ENCODE measurements at places on chromosomes 1 and 21.

- DNase-seq, result peak; percentile 27
Measured at GRCh38 chr1:220487297-220487820, 40.6 kb upstream of the MARK1 start.

DNA sequence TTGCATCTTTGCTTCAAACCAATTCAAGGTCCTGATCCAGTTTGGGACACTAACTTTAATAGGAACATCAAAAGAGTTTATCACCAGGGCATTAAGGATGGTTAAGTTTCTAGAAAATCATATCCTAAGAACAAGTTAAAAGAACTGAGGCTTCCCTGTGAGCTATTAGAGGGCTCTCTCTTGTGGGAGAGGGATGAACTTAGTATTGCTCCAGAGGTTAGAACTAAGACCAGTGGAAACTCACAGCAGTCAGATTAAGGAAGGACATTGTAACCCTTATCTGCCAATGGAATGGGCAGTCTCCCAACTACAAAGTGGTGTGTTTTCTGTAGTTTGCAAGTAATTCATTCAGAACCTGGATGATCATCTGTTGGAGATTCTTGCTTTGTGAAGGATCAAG lies 36.8 kb downstream of the UBE2U start:
- DNase-seq, result no peak

DNA sequence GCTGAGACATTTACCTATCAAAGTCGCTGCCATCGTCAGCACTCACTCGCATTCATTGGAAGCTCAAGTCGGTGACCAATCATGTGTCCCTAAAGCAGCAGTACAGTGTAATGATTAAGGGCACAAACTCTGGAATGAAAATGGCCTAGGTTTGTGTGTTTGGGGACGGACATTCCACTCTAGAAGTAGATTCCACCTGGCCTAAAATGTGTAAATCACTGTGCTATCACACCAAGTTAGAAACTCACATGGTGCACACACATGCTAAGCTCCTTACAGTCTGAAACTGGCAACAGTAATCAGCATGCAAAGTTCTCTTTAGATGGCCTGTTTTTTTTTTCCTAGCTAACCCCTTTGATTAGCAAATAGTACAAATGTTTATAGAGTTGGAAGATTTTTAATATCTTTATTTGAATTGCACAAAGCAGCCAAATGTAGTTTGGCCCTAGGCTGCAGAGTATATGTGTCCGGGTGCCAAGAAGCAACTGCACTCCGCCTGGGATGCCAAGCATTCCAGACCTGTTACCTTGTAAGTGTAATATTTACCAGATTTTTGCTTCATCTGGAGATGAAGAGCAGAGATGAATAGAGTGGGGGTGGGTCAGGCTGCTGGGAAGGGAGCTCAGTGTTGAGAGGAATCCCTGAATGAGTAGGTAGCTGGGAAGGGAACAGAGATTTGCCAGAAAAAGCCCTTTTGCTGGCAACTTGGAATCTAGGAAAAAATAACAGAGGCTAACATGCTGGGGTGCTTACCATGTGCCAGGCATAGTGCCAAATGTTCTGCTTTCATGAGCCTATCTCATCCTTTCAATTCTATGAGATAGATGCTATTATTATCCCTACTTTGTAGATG lies 35.2 kb downstream of the TGFB2 start:
- DNase-seq, result no peak

GRCh38 chr21:42338729-42339715 lies 11.8 kb downstream of the TFF2 start:
- DNase-seq, result peak; percentile 74

DNA sequence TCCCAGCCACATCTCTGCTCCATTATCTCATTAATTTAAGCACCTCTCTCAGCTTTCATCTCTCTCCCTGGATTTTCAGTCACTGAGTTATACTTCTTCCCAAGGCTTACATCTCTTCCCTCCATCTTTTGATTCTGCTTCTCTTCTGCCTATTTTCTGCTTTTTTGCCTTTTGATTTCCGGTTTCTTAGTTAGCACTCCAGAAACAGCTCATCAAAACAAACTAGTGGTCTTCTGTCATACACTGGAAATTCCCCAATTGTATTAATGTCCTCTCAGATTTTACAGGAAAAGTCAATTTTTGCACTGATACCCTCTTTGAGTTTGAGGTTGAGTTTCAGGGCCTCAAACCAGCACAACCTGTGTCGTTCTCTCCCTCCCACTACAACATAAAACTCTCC lies 1.5 kb downstream of the LCE3E start:
- DNase-seq, result peak; percentile 29

DNA sequence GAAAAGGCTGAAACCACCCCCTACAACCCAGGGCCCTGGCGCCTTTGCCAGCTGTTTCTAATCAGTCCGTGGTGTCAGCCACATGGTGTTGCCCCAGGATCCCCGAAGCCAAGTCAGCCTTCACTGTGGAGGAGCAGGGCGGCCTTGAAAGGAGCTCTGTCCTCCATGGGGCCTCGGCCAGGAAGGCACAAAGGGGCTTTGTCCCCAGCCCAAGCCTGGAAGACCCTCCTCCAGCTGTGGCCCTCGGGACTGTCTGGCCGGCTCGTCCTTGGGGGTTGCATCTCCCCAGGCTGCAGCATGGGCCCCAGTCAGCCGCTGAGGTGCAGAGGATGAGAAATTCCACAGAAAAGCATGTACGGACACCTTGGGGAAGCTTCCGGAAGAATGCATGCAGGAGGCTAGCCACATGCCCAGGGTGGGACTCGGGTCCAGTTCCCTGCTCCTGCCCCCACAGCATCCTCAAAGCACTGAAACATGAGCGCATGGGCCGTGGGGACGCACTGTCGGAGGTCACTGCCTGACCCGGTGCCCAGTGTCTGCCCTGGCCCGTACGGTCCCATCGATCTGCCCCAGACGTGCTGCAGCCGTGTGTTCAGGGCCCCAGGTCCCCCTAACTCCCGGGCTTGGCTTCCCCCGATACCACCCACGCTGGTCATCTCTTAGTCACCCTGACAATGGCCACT lies 38.6 kb upstream of the POFUT2 start:
- no peak for DNase-seq

DNA sequence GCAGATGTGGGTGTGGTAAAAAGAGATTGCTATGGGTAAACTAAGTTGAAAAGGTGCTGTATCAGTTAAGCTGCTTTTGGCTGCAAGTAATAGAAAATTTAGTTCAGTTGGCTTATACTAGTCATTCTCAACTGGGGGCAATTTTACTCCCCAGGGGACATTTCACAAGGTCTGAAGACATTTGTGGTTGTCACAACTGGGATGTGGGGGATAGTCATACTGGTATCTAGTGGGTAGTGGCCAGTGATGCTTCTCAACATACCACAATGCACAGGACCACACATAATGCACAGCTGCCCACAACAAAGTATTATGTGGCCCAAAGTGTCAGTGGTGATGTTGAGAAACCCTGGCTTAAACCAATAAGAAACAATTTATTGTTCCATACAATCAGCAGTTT lies 31.4 kb downstream of the SERTAD4 start:
- DNase-seq, result no peak

DNA sequence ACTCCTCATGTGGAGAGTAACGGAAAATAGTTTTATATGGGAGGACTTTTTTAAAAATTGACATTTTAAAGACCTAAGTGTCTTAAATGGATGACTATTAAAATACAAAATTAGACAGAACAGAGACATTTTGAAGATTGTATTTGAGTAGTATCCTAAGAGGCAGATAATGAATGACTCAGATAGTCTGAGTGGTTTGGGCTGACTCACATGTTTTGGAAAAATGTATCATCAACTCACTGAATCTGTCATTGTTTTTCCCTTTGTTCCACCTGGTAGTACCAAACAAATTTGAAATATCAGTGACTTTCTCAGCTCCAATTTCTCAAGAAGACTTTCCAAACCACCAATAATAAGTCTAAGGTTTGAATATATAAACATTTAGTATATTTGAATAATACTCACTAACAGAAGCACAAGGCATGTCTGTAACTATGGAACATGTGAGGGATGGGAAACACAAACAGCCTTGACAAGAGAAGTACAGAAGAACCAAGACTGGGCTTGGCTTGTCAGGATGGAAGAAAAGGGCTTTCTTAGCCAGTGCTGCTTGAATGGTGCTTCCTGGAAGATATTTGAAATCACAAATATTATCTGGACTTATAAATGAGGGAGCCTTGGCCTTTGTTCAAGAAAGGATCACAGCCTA lies 90.6 kb downstream of the SGIP1 start:
- DNase-seq, result peak; percentile 45

GRCh38 chr1:61708953-61709907 lies 15.7 kb downstream of the TM2D1 start:
- no peak for DNase-seq

DNA sequence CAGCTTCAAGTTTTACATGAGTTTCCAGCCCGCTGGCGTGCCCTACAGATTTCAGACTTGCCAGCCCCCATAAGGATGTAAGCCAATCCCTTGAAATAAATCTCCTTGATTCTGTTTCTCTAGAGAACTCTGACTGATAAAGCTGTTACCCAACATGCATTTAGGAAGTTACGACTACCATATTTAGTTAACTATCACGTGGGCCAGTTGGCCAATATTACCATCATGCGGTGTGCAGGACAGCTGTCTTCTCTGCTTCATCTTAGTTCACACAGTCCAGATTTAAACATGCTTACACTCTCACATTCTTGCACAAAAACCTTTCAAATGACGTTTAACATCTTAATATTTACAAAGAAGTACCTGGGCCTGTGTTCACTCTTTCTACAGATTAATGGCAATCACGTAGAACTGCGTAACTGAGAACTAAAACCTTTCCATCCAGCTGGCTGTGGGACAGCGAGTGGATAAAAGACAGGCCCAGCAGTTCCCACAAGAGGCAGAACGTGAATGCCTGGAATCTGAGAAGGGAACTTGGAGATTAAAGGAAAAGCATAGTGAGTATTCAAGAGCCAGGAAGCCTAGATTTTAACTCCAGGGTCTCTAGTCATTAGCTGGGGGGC lies 20.8 kb downstream of the FAM177B start:
- no peak for DNase-seq

- DNase-seq, result peak; percentile 8
Measured at GRCh38 chr1:219927956-219928790, at the start of gene SLC30A10. Gene SLC30A10 (minus strand): TSS chr1:219928557. CDS start chr1:219928440, 117 bp downstream.

GRCh38 chr1:87224201-87224600 lies 104.5 kb upstream of the LMO4 start:
- peak; percentile 54 for DNase-seq

DNA sequence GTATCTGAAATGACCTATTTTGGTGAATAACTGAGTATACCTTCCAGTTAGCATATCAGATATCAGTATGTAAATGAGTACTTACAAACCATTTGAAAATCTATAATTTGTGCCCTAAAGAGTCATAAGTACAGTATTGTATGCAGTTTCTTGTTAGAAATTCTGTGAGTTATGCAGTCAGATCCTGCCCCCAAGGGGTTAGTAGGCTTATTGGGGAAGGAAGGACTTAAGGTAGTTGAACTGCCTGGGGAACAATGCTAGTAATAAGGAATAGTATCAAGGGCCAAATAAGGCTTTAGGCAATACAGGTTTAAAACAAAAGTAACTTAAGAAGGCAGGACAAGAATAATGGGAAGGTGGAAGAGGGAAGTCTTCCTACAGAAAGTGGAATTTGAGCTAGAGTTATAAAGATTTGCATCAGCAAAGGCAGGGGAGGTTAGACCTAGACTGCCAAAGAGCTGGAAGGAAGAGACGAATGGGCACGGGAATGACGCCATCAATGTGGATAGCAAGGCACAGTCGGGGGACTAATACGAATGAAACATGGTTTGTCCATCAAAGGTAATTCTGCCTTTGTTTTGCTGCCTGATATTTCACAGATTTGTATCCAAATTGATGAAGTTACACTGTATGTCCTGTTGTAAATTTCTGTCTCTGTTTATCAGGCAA lies 182.9 kb upstream of the DPYD start:
- DNase-seq, result no peak

GRCh38 chr1:174352883-174353608 lies 94.7 kb upstream of the GPR52 start:
- DNase-seq, result no peak

GRCh38 chr1:12031039-12031980 lies 12.0 kb downstream of the MIIP start:
- peak; percentile 67 for DNase-seq

DNA sequence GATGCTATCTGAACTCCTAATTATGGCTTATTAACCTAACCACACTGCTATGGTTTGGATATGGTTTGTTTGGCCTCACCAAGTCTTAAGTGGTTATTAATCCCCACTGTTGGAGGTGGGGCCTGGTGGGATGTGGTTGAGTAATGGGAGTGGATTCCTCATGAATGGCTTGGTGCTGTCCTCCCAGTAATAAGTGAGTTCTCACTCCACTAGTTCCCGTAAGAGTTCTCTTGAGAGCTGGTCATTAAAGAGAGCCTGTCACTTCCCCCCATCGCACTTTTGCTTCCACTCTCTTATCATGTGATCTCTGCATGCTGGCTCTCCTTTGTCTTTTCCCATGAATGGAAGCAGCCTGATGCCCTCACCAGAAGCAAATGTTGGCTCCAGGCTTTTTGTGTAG lies 328.8 kb downstream of the PLA2G4A start:
- DNase-seq, result no peak

DNA sequence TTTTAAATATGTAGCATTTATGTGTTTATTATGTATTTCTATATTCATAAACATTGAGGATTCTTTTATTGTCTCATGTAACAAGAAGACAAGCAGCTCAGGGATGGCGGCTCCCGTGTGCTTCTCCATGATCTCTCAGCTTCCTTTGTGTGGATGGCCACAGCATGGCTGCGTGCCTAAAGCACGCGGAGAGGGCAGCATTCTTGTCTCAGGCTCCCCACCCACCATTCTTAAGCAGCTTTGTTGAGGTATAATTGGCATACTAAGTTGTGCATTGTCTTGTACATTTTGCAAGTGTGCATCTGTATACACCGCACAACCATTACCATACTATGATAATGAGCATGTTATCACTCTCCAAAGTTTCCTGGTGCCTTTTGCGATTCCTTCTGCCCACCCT lies 81.6 kb downstream of the CAMTA1 start:
- no peak for DNase-seq

- DNase-seq, result no peak
Measured at GRCh38 chr1:75742047-75742625, 17.6 kb downstream of the ACADM start.

DNA sequence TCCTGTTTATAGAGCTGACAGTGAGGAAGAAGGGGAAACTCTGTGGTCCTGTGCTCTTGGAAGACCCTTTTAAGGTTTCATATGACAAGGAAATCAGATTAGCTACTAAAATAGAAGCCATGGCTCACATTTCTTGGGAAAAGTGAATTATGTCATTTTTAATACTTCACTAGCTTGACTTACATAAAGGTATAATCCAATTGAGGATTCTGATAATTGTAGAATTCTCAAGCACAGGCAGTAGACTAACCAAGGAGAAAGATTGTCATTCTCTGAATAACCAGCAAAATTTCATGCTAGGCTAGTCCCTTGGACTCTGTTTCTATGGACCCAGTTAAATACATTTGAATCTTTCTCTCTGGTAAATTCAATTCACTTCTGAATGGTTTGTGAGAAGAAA lies 613.0 kb upstream of the BEND5 start:
- DNase-seq, result no peak

DNA sequence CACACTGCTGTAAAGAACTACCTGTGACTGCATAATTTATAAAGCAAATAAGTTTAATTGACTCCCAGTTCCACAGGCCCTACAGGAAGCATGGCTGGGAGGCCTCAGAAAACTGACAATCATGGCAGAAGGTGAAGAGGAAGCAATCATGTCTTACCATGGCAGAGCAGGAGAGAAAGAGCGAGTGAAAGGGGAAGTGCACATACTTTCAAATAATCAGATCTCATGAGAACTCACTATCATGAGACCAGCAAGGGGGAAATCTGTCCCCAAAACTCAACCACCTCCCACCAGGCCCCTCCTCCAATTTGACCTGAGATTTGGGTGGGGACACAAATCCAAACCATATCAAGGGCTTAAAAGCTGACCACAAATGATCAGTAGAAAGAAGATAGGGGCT lies 493.2 kb downstream of the PTPRC start:
- no peak for DNase-seq

- no peak for DNase-seq
Measured at GRCh38 chr1:96009831-96010434, 711.7 kb upstream of the PTBP2 start.
